ENCODE measurements at places on chromosomes 7 and 10.

GRCh38 chr7:28211006-28211405 lies 30.4 kb upstream of the JAZF1 start:
- no peak overlapping the region for H3K4me3 ChIP-seq
- H3K27me3 ChIP-seq: no peaks in the 10 kb centered on the region
- no peak overlapping the region for H3K27ac ChIP-seq
- H3K4me1 ChIP-seq: no peaks in the 10 kb centered on the region
- no peaks in the 10 kb centered on the region for H3K36me3 ChIP-seq

DNA sequence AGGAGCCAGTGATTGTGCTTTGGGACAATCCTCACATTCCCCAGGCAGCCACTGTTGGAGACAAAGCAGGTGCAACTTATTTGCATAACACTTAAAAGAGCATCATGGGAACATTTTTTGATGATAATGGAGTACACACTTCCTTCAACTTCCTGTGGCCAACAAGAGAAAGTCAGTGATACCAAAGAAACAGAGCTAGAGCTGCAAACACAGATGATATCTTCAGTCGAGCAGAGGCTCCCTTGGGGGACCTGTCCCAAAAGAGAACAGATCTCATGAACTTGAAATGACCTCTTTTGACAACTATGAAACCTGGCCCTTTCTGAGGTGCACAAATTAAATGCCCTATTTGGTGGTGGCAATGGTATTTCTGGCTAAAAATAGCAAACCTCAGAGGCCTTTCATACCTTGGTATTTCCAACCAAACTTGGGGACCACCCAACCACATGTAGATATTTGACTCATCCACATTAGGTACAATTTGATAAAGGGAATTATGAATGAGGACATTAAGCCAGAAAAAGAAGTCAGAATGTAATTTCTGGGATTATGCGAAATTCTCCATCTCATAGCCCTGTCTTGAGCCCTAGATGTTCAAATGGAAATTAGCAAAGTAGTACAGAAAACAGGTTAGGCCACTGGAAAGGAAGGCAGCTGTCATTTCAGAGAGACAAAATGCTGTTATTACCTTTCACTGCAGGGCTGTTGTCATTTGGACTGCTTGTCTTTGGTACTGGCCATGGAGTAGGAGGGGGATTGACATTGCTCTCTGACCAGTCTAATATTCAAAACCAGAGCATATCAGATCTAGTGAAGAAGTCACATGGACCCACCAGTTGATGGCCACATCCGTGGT lies 146.2 kb downstream of the ICA1 start:
- DNase-seq: no peak
- no peaks in the 10 kb centered on the region for H3K27me3 ChIP-seq
- H3K27ac ChIP-seq: no peak overlapping the region
- H3K36me3 ChIP-seq: peaks cover 2% of the 10 kb centered on the region
- H3K4me1 ChIP-seq: no peaks in the 10 kb centered on the region

DNA sequence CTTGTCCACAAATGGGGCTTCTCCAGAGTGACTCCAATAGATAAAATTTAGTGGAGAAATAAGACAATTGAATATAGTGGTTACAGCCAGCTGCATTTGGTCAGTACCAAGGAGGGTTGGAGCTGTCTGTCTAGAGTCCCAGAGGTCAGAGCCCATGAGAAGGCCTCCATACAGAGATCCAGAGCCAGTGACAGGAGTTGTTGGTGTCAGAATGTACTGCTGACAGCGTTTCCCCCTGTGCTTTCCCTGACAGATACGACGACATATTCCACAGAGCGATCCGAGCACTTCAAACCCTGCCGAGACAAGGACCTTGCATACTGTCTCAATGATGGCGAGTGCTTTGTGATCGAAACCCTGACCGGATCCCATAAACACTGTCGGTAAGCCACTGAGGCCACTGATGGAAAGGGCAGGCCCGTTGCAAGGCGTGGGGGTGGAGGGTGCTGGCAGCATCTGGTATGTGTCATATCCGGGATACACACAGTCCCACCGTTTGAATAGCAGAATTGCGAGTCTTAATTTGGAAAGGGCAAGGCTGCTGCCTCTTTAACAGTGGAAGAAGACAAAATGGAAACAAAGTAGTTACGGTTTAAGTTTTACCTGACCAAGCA lies 483.6 kb downstream of the NRG3 start:
- no peak overlapping the region for H3K27ac ChIP-seq
- H3K27me3 ChIP-seq: no peaks in the 10 kb centered on the region
- H3K4me1 ChIP-seq: no peaks in the 10 kb centered on the region
- no peaks in the 10 kb centered on the region for H3K36me3 ChIP-seq
- no peak for DNase-seq

GRCh38 chr7:31299336-31299735 lies 41.2 kb downstream of the NEUROD6 start:
- H3K4me3 ChIP-seq: no peak overlapping the region
- H3K27ac ChIP-seq: no peak overlapping the region
- DNase-seq: no peak
- no peaks in the 10 kb centered on the region for H3K4me1 ChIP-seq
- H3K36me3 ChIP-seq: no peaks in the 10 kb centered on the region
- H3K27me3 ChIP-seq: no peaks in the 10 kb centered on the region

DNA sequence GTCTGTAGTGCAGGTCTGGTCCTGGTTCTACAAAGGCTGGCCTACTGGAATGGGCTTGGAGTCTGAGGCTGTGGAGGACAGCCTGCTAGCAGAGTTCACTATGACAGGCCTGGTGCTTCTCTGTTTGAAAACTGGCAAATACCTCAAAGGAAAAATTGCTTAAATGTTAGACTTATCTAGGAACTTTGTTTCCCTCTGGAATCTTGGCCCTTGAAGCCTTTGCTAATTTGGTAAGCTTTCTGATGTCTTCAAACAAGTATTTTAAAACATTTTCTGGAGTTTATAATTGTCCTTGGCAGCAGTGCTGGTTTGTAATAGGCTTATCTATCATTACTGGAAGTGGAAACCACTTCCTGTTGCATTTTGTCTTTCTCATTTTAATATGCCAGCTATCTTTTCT lies 139.7 kb downstream of the TMEM26 start:
- H3K27me3 ChIP-seq: no peaks in the 10 kb centered on the region
- no peak overlapping the region for H3K4me3 ChIP-seq
- no peak for DNase-seq
- no peak overlapping the region for H3K27ac ChIP-seq
- no peaks in the 10 kb centered on the region for H3K4me1 ChIP-seq
